ENCODE measurements at places on chromosomes 16 and 17.

- DNase-seq, result no peak
Measured at GRCh38 chr16:48076455-48077012, 79.3 kb downstream of the ABCC12 start.

DNA sequence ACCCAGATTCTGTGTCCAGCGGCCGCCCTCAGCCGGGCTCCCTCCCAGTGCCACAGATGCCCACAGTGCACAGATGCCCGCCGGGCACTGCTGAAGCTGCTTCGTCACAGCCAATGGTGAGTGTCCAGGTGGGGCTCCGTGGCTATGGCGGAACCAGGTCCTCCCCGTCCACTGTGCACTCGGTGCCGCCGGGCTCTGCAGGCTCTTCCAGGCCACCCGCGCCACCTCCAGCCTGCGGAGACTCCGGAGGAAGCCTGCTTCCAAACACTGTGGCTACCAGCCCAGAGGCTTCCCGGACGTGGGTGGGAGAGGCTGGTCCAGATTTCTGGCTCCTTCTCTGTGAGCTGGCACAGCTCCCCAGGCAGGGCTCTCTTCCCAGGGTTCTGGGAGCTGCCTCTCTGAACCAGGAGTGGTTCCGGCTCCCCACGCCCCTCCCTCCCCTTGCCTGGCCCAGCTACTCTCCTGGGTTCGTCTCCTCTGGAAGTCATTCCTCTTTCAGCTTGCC, 2.8 kb upstream of the PYCR1 start:
- no peak for DNase-seq

DNA sequence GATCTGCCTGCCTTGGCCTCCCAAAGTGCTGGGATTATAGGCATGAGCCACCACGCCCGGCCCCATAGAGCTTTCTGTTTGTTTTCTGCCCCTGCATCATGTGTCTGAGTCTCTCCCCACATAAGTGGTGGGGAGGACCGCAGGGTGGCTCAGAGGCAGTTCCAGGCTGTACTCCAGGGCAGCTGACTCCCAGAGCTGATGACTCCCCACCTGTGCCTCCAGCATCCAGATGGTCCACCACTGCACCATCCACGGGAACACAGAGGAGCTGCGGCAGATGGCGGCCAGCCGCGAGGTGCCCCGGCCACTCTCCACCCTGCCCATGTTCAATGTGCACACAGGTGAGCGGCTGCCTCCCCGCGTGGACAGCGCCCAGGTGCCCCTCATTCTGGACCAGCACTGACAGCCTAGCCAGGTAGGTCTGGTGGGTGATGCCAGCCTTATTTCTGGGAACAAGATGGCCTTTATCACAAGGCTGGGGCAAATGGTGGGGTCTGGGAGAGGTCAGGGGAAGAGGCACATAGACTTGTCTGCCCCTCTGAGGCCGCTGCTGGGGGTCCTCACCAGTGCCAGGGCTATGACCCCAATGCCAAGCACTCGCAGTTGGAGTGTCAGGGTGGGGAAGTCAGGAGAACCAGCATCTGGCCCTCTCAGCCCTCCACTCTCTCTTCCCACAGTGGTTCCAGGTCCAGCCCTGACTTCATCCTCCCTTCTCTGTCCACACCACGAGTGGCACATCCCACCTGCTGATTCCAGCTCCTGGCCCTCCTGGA, 9.4 kb downstream of the SGCA start:
- no peak for DNase-seq

- no peak for DNase-seq
Measured at GRCh38 chr17:44416558-44417289, 27.3 kb upstream of the ITGA2B start.

DNA sequence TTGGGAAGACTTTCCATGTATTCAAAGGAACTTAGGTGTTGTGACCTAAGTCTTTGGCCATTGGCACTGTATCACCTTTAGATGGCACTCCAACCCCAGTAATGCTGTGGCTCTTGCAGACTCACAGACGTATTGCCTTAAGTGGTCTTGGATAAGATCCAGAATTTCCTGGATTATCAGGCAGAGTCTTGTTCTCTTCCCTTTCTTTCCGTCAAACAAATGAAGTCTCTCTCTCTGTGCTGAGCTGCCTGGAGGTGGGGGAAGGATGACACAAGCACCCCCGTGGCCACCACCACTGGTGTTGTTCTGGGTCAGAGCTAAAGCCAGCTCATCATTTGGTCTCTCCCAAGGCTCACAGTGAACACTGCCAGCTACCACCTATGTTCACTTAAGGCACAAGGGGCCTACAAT, 789.9 kb upstream of the KIF2B start:
- no peak for DNase-seq

DNA sequence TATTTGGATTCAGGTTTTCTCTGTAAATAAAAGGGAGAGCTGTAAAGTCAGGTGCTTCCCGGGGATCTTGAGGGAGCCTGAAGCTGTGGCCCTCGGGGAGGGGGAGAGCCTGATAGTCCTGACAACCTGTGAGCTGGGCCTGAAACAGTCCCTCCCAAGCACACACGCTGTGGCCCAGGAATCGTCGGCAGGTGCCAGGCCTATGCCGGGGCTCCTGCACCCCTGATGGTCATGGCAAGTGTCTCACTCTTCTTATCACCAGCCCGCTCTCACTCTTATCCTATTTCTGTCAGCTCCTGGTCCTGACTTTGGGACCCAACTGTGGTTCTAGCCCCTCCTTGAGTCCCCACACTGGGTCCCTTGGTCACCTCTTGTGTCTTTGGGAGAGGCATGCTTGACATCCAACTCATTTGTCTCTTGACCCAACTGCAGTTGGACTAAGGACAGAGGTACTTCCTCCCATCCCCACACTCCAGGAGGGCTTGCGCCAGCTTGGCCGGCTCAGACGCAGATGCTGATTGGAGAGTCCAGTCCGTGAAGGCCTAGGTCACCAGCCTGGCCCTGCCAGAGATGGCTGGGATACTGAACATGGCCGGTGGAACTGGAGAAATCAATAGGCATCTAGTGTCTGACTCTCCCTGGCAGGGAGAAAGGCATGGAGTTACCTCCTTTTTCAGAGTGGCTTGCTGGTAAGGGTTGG, 170.5 kb upstream of the WSCD1 start:
- DNase-seq, result no peak

DNA sequence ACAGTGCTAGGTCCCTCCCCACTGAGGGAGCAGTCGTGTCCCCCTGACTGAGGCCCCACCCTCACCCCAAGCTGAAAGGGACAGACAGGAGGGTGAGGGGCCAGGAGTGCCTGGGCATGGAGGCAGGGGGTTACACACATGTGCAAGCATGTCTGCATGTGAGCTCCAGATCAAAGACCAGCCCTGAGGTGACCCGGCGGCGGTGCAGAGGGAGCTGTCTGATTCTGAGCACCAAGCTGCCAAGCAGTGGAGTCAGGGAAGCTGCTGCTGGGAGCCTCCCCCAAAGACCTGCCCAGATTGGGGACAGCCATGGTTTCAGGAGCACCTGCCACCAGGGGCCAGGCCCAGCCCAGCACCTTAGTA, 5.5 kb downstream of the DLX3 start:
- DNase-seq, result no peak

Data from activated gamma-delta T cell (primary cell).